HFFc6 (cell line): ENCODE measurements at places on chromosomes 2 and 18. TPM values are rescaled to one million over a fixed set of nuclear protein-coding genes. Genes with fewer than 3 reads are reported as not detected.

DNA sequence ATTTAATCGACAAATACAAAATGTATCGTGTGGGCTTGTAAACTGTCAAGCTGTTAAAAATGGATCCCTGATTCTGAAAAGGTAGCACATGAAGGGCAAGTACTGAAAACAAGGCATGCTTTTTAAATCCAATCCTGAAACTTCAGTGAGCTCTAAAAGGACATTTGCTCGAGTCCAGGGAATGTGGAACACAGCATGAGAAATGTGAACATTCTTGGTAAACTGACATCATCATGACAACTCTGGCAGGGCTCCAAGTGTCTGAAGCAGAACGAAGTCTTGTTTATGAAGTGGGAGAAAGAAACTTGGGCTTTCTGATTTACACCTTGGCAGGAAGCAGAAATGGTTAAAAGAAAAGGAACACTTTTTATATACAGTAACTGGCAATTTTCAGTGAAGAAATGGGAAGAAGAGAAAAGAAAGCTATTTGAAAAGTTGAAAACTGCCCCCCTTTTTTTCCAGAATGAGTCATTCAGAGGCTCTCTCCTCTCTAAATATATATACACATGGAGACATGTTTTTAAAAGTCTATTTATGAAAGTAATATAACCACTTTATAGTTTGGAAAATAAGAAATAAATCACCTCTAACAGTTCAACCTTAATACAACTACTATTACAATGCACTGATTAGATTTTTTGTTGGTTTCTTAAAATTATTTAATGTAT, 120.8 kb downstream of the GAREM1 start:
- H3K4me1 ChIP-seq: peaks cover 8% of the 10 kb centered on the region; the same call in 1 of the 2 replicates
- H3K27ac ChIP-seq: peak overlapping the region; percentile 80; the same call in 1 of the 2 replicates
- H3K36me3 ChIP-seq: no peaks in the 10 kb centered on the region
- peak; percentile 72 for DNase-seq

GRCh38 chr2:71483246-71483645, 29.9 kb downstream of the DYSF start:
- H3K4me3 ChIP-seq: no peak overlapping the region
- no peaks in the 10 kb centered on the region for H3K36me3 ChIP-seq
- H3K4me1 ChIP-seq: no peaks in the 10 kb centered on the region
- no peak overlapping the region for H3K27ac ChIP-seq
- H3K27me3 ChIP-seq: peaks cover 26% of the 10 kb centered on the region

DNA sequence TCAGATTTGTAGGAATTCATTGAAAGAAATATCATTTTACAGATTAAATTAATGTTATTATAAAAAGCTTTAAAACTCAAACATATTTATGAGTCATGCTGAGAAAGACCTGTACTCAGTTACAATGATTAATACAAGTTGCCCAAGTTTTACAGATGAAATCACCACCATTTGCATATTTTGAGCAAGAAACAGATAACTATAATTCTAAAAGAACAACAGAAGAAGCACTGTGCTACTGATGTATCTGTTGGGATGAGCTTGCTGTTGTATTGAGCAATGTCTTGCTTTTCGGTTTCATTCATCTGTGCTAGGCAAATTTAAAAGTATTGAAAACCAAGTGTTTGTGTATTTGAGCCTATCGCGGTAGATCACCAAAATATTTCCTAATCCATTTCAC, 1589.1 kb upstream of the ZEB2 start:
- DNase-seq: peak; percentile 11
- no peak overlapping the region for H3K4me3 ChIP-seq
- no peaks in the 10 kb centered on the region for H3K36me3 ChIP-seq
- H3K4me1 ChIP-seq: no peaks in the 10 kb centered on the region; the same call in 1 of the 2 replicates

- H3K27me3 ChIP-seq: peaks cover 34% of the 10 kb centered on the region
- H3K27ac ChIP-seq: no peak overlapping the region
- no peak for DNase-seq
- peaks cover 14% of the 10 kb centered on the region for H3K36me3 ChIP-seq
Observed at GRCh38 chr18:77139619-77140018, 7.0 kb upstream of the MBP start.

GRCh38 chr18:79471046-79471445, 75.3 kb downstream of the NFATC1 start:
- no peaks in the 10 kb centered on the region for H3K27me3 ChIP-seq
- no peaks in the 10 kb centered on the region; the same call in 1 of the 2 replicates for H3K36me3 ChIP-seq
- H3K4me3 ChIP-seq: no peak overlapping the region
- no peak overlapping the region for H3K27ac ChIP-seq
- no peak for DNase-seq

DNA sequence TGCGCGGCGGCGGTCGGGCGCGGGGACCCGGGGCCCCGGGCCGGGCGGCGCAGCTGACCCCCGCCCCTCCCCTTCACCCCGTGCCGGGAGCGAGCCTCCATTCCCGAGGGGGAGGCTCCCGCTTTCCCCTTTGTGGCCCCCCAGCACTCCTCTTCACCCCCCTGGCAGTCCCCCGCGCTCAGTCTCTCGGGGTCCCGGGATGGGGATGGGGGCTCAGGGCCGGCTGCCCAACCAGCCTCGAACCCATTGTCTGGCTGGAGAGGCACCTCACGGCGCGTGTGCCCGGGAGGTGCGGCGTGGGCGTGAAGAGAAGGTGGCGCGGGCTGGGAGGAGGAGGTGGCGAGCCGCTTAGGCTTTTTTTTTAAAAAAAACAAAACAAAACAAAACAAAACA, 748 bp downstream of the FMNL2 start:
- no peak for DNase-seq
- no peaks in the 10 kb centered on the region for H3K36me3 ChIP-seq
- peak overlapping the region; percentile 46; the same call in 1 of the 2 replicates for H3K27ac ChIP-seq
- peaks cover 43% of the 10 kb centered on the region for H3K4me1 ChIP-seq
- peak overlapping the region; percentile 98 for H3K4me3 ChIP-seq

GRCh38 chr18:13482618-13482945, 243.8 kb downstream of the FAM210A start:
- H3K27ac ChIP-seq: no peak overlapping the region
- no peak for DNase-seq
- peaks cover 2% of the 10 kb centered on the region for H3K27me3 ChIP-seq
- H3K36me3 ChIP-seq: no peaks in the 10 kb centered on the region
- H3K4me3 ChIP-seq: no peak overlapping the region

DNA sequence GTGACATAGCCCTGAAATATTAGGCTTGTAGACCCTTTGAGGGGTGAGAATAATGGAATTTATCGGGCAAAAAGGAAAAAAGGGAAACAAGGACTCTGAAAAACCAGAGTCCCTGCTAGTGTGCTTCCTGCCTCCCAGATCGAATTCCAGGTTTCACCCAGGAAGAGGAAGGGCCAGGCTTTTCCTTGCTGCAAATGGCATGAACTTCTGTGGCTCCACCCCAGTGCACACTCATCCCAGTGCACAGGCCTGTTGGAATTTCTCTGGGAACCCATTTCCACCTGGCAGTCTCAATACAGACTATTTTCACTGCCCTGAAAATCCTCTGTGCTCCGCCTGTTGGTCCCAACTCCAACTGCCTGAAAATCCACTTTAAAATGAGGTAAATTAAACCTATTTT, 29.9 kb downstream of the C18orf54 start:
- no peaks in the 10 kb centered on the region; the same call in 1 of the 2 replicates for H3K27me3 ChIP-seq
- H3K27ac ChIP-seq: peak overlapping the region; percentile 9; the same call in 1 of the 2 replicates
- no peak for DNase-seq
- H3K4me3 ChIP-seq: no peak overlapping the region
- peaks cover 26% of the 10 kb centered on the region for H3K4me1 ChIP-seq

DNA sequence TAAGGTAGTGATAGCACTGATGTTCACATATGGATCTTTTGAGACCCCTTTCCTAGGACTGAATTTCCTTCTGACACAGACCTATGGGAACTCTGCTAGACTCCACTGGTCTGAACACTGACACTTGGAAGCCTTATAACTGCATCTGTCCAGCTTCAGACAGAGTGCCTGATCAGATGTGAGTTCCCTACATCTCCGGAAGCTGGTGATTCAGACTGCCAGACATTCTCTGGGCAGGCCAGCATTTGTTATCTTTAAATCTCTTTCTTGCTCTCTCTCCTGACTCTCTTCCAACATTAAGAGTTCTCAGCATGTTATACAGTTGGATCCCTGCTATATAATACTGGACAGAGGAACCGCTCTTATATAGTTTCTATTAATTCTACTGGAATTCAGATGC, 408.5 kb downstream of the ZEB2 start:
- H3K36me3 ChIP-seq: peaks cover 26% of the 10 kb centered on the region
- H3K4me3 ChIP-seq: peak overlapping the region; percentile 67
- peak overlapping the region; percentile 74 for H3K27ac ChIP-seq
- no peaks in the 10 kb centered on the region; the same call in 1 of the 2 replicates for H3K27me3 ChIP-seq

GRCh38 chr2:155218292-155218924, 519.9 kb downstream of the KCNJ3 start:
- H3K4me3 ChIP-seq: no peak overlapping the region
- DNase-seq: no peak
- H3K27me3 ChIP-seq: no peaks in the 10 kb centered on the region
- H3K27ac ChIP-seq: no peak overlapping the region
- H3K4me1 ChIP-seq: no peaks in the 10 kb centered on the region
- H3K36me3 ChIP-seq: no peaks in the 10 kb centered on the region; the same call in 1 of the 2 replicates

DNA sequence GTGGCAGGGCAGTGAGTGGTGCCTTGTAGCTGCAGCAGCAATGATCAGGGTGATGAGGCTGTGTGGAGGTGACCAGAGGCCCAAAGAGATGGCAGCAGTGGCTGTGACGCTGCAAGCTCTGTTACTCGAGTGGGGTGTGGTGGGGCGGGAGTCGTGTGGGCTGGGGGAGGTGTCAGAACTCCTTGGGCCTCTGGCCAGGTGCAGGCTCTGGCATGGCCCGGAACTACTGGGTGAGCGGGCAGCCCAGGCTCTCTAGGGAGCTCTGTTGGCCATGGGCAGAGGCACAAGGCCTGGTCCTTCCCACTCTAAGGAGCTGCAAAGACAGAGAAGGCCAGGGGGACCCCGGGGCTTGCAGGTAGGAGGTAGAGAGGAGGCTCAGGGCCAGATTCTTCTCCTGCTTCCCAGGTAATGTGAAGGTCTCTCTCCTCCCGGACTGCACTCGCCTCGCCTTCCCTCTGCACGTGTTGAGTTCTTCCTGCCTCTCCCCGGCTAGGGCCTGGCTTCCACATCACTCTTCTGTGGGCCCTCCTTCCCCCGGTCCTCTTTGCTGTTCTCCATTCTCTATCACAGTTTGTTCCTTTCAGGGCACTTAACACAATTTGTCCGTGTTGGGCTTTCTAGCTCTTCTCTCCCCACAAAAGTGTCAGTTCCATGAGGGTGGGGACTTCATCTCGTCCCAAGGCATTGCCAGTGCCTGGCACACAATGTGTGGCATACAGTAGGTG, 114.8 kb downstream of the MCFD2 start:
- no peaks in the 10 kb centered on the region; the same call in none of the 2 replicates for H3K27me3 ChIP-seq
- H3K4me1 ChIP-seq: peaks cover 98% of the 10 kb centered on the region
- DNase-seq: no peak
- peaks cover 23% of the 10 kb centered on the region for H3K36me3 ChIP-seq
- H3K27ac ChIP-seq: peak overlapping the region; percentile 95

DNA sequence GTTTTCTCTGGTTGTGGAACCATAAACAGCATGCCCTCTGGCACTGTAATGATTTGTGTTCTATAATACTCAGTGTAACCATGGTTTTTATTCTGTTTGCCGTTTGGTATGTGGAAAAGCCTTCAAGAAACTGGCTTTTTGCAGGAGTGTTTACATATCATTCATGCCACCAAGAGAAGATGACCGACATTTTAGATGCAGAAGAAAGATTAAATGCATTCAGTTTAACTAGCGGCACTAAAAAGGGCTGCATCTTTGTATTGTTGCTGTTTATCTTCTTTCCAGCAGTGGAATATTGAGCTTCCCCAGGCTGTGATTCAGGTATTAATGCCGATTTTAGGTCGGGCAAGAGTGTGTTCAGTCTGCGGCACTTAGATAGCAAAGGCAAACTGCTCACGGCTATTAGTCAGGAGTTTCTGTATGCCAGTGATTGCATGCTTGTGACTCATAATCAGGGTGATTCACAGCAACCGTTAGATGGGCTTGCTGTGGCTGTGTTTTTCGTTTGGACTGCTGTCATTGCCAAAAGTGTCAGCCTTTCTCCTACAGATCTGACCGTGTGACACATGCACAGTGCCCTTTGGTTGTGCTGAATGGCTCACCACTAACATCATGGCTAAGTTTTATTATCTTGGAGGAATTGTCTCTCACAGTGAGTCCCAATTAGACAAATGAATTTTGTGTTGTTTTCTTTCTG, 479.7 kb downstream of the PARD3B start:
- H3K4me3 ChIP-seq: peak overlapping the region; percentile 83
- DNase-seq: peak; percentile 98
- peaks cover 38% of the 10 kb centered on the region for H3K4me1 ChIP-seq
- no peaks in the 10 kb centered on the region for H3K36me3 ChIP-seq

The TTC39C gene
- total RNA-seq: 9.1 to 18.6 TPM (median 16.3 TPM) in 3 replicates

The GALNT13 gene
- total RNA-seq: not detected in 3 replicates

The NEUROD1 gene
- not detected in 2 replicates for total RNA-seq

The FNDC4 gene
- total RNA-seq: 2.7 to 6.9 TPM (median 3.4 TPM) in 3 replicates

The POTEJ gene
- not detected in 3 replicates for total RNA-seq

The NCKAP5 gene
- total RNA-seq: 0.27 to 4.1 TPM (median 0.31 TPM) in 3 replicates

The EPAS1 gene
- total RNA-seq: 86.9 to 107 TPM (median 93.5 TPM) in 3 replicates

The CNRIP1 gene
- 34.5 and 45.2 TPM in 2 replicates for total RNA-seq

The UGT1A3 gene
- total RNA-seq: not detected in 3 replicates

The ITGB6 gene
- not detected in 2 replicates for total RNA-seq

The C2orf72 gene
- not detected in 3 replicates for total RNA-seq

The MOB4 gene
- total RNA-seq: 30.1 to 40.7 TPM (median 31.5 TPM) in 3 replicates

The ZNF24 gene
- total RNA-seq: 34.4 and 37.4 TPM in 2 replicates

The HDHD2 gene
- total RNA-seq: 21.1 to 25.2 TPM (median 25.0 TPM) in 3 replicates

The PROKR1 gene
- not detected in 3 replicates for total RNA-seq

The AQP12A gene
- not detected in 3 replicates for total RNA-seq
